ENCODE measurements at places on chromosomes 5 and 9.

DNA sequence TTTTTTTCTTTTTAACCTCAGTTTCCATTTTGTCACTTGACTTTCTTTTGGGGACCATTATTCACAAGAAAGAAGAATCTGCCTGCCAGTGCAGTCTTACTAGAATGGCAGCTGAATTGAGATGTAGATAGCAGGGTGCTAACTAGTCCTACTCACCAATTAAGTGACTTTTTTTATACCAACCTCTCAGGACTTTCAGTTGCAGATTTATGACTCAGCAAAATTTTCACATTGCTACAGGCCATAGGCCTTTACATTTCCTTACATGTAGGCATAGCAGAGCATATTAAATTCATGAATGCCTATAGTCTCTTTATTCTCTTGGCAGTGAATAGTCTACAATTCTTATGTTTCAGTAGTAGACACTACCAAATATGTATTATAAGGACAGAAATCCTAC, 54.0 kb upstream of the FKTN start:
- peak; percentile 36 for DNase-seq

- no peak for DNase-seq
These were observed 294.5 kb upstream of the PIK3R1 start for GRCh38 chr5:67921004-67921601.

DNA sequence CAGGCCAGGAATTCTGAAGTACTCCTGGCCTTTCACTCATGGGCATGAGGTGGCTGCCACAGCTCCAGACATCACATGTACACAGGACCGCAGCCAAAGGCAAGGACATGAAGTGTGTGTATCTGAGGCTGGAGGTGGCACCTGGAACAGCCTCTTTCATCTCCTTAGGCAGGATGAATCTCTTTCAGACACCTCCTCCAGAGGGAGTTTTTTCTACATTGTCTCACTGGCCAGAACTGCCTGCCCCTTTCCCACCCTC, 142.8 kb downstream of the BARX1 start:
- no peak for DNase-seq

DNA sequence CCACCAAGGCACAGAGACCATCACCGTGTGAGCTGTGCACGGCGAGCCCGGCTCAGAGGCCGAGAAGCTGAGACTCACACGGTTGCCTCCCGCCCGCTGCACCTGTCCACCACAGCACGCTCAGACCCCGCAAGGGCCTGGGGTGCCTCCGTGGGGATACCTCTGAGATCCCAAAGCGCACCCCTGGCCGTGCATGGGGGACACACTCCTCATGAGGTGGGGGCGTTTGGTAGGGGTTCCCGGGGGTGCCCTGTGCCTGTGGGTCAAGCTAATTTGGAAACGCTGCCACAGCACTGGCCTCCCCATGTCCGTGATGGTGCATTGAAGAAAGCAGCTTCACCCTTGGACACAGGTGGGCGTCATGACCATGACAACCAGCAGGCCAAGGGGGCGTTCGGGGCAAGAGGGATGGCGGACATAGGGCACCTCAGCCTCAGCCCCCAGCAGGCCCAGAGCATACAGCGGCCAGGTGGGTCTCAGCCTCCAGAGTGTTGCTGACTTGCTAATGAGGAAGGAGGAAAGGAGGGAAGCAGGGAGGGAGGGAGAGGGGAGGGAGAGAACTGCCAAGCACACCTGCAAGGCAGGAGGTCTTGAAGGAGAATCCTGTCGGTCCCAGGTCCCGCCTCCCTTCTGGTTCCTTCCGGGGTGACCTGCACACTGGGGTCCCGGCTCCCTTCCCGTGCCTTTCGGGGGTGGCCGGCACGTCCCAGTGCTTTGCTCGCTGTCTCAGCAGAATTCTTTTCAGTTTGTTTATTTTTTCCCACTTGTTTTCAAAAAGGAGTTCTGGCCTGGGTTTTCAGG, 34.7 kb downstream of the GLT6D1 start:
- DNase-seq = no peak

DNA sequence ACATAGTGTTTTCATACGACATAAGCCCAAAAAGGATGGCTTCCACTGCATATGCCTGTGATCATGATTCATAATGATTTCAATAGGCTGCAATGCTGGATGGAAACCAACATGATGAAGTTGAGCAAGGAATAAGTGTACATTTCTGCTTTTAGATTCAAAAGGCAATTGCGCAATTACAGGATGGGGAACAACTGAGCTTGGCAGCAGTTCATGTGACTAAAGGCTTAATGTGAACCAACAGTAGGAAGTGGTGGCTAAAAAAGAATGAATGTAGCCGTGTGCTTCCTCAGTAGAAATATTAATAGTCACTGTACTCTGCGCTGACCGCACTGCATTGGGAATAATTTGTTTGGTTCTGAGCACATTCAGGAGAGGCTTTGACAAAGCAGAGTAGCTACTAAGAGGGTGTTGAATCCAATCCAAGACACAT, 51.2 kb downstream of the SLC1A3 start:
- peak; percentile 100 for DNase-seq

- DNase-seq = no peak
These were observed 585.5 kb downstream of the TLE1 start for GRCh38 chr9:81103597-81104471.

- peak; percentile 83 for DNase-seq
These were observed 5.7 kb downstream of the RAPGEF1 start for GRCh38 chr9:131734165-131734610.

- DNase-seq = no peak
These were observed 84.9 kb downstream of the PRELID2 start for GRCh38 chr5:145750199-145750598.

GRCh38 chr5:138109463-138110265, 25.8 kb downstream of the WNT8A start:
- no peak for DNase-seq

DNA sequence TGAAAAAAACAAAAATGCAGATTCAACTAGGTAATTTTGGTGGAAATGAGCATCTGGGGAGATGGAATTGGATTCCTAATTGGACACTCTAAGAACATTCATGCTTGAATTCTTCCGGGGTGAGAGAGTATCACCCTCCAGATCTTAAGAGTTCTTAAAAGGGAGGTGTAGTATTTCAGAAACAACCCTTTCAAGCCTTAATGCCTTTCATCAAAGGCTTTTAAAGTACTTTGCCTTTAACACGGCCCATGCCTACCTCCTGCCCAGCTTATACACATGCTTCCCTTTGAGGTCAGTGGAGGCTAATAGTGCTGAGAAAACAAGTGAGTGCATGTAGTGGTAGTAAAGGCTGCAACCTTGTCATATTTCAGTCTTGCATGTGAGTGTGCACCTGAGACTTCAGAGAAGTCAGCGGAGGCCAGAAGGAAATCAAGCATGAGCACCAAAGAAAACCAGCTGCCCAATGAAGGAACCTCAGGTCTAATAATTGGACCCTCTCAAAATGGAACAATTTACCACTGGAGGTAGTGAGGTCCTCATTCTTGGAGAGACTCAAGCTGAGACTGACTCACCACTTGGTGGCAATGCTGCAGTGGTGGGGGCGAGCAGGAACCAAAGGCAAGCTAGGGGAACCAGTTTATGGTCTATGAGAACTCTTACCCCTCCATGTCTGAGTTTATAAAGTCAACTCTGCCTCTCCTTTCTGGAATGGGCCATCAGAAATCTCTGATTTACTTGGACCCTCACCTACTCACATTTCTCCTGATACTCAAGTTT, 98.4 kb upstream of the GDNF start:
- DNase-seq = no peak

DNA sequence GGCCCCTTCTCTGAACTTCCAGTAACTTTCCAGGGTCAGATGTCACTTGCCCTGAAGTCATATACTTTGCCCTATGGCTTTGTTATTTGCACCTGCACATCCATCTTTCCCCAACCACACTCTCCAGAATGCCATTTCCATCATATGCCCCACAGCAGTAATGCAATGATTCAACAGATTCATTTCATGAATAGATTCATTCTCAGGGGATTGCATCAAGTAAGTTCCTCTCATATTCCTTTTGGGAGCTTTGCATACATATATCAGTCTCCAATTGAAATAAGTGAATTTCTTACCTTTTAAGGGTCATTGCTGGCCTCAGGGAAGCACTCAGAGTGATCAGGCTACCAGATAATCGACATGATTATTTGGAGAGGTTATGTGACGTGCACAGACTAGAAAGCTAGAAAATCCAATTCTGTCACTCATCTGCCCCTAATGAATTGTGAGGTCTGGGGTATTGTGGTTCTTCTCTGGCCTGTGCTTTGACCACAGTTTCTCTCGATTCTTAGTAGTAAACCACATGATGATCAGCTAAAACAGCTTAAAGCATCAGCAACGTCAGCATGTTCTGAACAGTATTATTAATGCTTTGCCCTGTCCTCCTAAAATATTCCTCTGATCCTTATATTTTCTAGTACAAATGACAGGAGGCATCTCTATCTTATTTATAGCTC, 179.9 kb downstream of the ATPSCKMT start:
- DNase-seq = no peak

DNA sequence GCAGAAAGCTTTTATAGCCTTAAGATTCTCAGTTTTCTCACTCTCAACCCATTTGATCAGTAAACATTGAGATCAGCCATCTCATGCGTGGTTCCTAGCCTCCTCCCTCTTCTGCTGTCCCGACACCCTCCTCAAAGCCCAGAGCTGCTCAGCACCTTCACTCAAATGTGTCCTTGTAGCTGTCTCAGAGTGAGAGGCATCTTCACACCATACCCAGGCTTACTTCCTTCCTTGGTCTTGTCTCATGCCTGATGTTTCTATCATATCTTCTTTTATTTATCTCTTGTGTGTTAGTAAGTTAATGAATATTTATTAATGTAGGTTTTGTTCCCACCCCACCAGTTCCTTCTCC, 72.4 kb upstream of the SNX2 start:
- DNase-seq = no peak

GRCh38 chr5:148523139-148523538, 131.2 kb downstream of the HTR4 start:
- DNase-seq = no peak

- no peak for DNase-seq
These were observed 74.7 kb upstream of the ANKRD55 start for GRCh38 chr5:56307714-56308333.

Data from inflammatory macrophage treated with lipopolysaccharide for 4 hours (primary cell).